ENCODE measurements at places on chromosomes 5 and 9. TPM values are rescaled to one million over a fixed set of nuclear protein-coding genes. Genes with fewer than 3 reads are reported as not detected.

The DOCK8 gene
- 15.2 TPM for total RNA-seq

The SLIT3 gene
- total RNA-seq: 2.0 TPM

The PCDHB4 gene
- not detected for total RNA-seq

DNA sequence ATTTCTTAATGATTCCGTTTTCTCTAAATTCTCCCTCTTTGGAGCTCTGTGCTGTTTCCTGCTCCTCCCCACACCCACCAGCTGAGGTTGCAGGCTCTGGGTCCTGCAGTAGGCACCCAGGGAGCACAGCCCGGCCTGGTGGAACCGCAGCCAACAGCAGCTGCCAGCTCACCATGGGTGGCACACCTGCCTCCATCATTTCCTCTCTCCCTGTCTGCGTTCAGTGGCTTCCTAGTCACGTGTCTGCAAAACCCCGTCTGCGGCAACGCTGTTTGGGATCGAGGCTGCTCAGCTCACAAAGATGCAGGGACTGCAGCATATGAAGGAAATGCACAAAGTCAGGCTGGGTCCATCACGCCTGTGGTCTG, 367.8 kb downstream of the IRX2 start:
- H3K36me3 ChIP-seq: no peaks in the 10 kb centered on the region
- no peak for DNase-seq
- H3K27me3 ChIP-seq: no peaks in the 10 kb centered on the region
- H3K27ac ChIP-seq: no peak overlapping the region

GRCh38 chr9:35904338-35904737, 1.7 kb upstream of the HRCT1 start:
- no peaks in the 10 kb centered on the region for H3K27me3 ChIP-seq
- no peak overlapping the region for H3K27ac ChIP-seq
- DNase-seq: no peak
- H3K4me1 ChIP-seq: peaks cover 34% of the 10 kb centered on the region
- no peaks in the 10 kb centered on the region for H3K36me3 ChIP-seq

DNA sequence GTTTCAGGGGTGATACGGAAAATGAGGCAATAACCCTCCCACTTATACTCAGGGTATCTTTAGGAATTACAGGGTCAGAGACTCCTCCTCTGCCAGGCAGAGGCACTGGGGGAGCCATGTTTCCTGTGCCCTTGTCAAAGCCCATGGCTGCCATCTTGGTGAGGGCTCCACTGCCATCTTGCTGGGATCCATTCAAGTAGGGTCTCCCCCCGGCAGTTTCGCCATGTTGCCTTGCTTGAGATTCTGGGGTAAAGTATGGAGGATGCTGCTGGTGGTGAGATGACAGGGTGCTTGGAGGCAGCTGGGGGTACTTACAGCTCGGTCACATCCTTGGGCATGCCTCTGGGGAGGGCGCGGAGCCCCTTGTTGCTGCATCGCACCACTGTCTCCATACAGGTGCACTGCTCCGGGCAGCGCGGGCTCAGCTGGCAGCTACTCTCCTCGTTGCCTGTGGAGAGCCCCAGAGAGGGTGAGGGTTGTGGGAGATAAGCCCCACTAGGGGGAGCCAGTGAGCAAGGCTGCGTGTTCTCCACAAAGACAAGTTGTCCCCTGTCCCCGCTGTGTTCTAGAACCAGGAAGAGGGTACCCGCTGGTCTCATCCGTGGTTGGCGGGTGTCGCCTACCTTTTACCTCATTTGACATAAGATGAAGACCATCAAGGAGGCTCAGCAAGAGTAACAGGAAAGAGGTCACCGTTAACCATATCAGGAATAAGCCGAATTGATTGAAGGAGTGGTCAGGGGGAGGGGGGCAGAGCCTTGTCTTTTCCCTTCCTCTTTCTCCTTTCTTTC, 169.0 kb upstream of the PANK3 start:
- peak; percentile 54 for DNase-seq
- H3K4me1 ChIP-seq: no peaks in the 10 kb centered on the region
- no peaks in the 10 kb centered on the region for H3K36me3 ChIP-seq
- H3K27me3 ChIP-seq: no peaks in the 10 kb centered on the region

GRCh38 chr5:72270037-72270436, 50.0 kb downstream of the MRPS27 start:
- no peaks in the 10 kb centered on the region for H3K27me3 ChIP-seq
- H3K27ac ChIP-seq: no peak overlapping the region
- H3K4me1 ChIP-seq: 0 out of 2 replicates have a peak, but pooled peaks cover 5% of the 10 kb centered on the region
- no peak for DNase-seq
- H3K4me3 ChIP-seq: no peak overlapping the region

DNA sequence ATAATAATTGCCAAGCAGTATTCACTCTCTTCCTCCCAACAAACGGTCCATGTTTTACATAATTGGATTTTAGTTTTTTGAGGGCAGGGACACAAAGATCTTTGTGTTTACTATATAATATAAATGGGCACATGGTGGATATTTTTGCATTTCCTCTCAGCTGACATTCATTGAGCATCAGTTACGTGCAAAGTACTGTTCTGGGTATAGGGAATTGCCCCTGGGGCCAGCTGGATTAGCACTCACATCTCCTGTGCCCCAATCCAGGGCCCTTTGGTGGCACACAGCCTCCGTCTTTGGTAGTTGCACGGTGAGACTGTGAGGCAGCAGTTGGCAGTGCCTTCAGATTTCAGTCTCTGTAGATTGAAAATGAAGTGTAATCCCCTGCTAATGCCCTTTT, 1.6 kb downstream of the TDRD7 start:
- H3K36me3 ChIP-seq: peaks cover under 1% of the 10 kb centered on the region
- DNase-seq: no peak
- no peaks in the 10 kb centered on the region for H3K27me3 ChIP-seq
- H3K27ac ChIP-seq: no peak overlapping the region
- H3K4me1 ChIP-seq: peaks cover 8% of the 10 kb centered on the region
- H3K4me3 ChIP-seq: peak overlapping the region; percentile 75

All from Caco-2 (cell line).